ENCODE measurements at places on chromosomes 1 and 21.

DNA sequence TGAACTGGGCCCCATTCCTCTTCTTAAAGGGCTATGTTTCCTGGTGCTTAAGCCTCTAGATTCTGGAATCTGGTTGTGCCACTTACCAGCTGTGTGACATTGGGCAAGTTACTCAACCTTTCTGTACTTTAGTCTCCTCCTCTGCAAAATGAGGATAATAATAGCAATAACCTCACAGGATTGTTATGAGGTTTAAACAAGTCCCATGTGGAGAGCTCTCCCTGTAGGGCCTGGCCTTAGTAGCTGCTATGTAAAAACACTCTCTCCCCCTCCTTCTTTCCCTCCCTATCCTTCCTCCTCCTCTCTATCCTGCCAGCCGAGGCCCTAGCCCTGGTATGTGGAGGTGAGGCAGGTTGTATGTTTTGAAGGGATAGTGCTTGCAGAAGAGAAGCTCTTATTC is 8.2 kb upstream of the PEAR1 start:
- DNase-seq = no peak

DNA sequence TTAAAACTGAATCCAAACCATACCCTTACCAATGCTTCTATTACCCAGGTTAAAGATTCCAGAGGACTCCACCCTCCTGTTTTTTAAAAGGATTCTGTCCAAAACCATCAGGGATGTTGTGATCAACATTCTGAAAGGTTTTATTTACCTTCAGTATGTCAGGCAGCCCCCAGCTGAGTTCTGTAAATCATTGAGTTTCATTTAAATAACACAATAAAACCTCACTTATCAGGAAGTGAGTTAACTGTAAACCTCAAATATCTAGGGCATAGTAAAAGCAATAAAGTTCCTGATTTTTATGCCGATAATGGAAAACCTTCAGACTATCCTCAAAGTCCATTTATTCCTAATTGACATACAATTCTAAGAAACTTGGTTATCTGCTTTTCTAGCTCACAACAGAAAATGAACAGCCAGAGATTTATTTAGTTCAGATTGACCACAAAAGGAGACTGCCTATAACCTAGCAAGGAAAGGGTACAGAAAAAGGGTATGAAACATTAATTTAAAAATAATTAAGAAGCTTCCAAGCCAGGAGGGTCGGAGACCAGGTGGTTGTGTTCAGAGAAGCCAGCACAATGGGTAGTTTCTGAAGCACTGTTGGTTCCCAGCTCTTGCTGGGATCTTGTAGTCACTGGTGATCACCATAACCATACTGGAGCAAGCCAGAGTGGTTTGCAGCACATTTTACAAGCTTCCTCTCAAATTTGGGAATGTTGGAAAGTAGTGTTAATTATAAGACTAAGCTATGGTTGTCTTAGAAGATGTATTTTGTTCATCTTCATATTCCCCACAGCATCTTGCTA is 336.4 kb upstream of the FMN2 start:
- no peak for DNase-seq

DNA sequence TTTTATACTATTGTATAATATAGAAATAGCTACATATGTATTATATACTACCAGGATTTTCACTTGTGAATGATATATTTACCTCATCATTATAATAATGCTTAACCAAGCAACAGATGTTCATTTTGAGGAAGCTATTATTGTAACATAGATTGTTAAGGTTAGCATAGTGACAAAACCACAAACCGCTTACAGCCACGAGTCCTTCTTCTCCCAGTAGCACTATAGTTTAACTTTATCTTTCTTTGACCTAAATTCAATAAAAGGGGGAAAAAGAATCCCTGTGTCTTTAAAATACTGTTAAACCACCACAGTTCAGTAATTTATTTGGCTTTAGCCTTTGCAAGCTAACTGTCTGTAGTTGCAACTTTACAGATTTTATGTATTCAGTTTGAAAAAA is 1039.4 kb upstream of the B3GALT2 start:
- no peak for DNase-seq

DNA sequence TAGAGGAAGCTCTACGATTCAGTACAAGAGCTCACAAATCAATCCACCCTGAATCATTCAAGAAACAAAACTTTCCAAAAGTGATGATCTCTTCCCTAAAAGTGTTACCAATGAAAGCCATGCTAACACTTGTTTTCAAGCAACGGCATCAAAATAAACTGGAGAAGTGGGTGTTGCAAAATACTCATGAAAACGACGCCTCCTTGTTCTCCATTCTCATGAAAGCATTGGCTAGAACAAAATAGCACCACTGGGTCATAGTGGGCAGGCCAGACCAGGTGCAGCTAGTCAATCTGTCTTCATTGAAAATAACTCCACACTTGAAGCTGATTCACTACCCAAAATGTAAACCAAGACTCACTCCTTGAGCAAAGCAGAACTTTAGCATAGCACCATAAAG is 4.3 kb downstream of the TIAM1 start:
- DNase-seq = no peak

DNA sequence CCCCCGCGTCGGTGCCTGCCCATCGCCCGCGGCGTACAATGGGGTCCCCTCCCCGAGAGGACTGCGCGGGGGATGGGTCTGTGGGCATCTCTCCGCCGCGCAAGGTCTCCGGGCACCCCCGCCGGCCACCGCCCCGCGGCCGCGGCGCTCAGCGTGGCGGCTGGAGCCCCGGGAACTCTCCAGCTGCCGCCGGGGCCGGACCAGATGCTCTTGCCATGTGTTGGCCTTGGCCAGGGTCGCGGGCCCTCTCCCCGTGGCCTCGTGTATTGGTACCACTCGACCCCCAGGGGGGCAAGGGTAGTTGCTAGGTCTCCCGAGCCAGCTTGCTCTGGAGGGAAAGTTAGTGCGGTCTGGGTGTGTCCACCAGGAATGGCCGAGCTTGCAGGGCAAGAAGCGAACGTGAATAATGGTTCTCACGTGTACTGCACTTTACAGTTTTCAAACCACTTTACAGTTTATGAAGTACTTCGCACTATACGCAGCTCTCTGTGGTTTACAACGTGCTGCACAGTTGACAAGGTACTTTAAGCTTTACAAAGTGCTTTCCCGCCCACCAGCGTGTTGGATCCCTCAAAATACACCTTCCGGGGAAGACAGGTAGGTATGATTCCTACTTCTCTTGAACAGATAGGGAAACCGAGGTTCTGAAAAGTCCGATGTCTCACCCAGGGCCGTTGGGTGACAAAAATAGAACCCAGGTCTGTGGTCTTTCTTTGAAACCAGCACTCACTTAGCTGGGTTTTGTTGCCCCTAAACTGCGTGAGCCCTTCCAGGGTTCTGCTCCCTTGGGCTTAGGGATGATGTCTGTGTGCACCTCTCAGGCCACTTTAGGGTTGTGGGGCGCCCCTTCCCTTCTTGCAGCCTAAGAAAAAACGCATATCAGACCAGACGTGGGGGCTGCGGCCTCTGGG is 1.2 kb downstream of the EPHB2 start:
- no peak for DNase-seq

GRCh38 chr1:91428182-91428798 is 23.7 kb upstream of the HFM1 start:
- no peak for DNase-seq

GRCh38 chr21:44572959-44573583 is 458 bp upstream of the KRTAP10-4 start:
- DNase-seq = no peak

DNA sequence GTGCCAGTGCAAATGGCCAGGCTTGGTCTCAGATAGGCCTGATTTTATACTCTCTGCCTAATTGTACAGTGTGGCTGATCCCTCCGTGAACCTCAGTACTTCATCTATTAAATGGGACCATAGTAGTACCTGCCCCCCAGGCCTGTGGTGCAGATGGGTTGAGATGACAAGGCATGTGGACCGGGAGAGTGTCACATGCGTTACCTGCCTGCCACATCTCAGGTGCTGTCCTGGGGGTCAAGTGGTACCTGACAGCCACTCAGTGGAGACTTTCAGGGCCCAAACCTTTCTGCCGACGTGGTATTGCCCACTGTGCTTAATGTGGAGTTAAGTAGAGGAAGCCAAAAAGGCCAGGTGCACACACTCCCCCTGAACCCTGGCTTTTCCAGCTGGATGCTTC is 197.3 kb downstream of the FOXD2 start:
- DNase-seq = no peak

GRCh38 chr1:31423418-31423947 is 10.5 kb downstream of the SERINC2 start:
- no peak for DNase-seq

DNA sequence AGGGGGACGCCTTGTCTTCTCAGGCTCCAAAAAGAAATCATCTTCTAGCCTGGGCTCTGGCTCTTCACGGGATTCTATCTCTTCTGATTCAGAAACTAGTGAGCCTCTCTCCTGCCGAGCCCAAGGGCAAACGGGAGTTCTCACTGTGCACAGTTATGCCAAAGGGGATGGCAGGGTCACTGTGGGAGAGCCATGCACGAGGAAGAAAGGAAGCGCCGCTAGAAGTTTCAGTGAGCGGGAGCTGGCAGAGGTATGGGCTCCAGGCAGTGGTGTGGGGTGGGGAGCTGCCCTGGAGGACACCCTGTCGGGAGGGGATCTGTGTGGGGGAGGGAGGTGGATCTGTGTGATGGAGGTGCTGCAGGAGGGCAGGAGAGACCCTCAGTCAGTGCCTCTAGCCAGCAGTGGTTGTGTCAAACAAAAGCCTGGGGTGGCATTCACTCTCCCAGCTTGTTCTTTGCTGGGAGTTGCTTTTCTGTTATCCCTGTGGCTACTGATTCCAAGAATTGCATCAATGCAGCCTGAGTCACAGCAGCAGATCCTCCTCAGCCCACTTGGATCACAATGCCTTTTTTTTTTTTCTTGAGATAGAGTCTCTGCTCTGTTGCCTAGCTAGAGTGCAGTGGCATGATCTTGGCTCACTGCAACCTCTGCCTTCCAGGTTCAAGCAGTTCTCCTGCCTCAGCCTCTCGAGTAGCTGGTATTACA is 21.8 kb downstream of the KDM4A start:
- no peak for DNase-seq

- DNase-seq = no peak
Measured at GRCh38 chr1:50529510-50529909, 106.3 kb upstream of the DMRTA2 start.

- no peak for DNase-seq
Measured at GRCh38 chr1:94743862-94744261, 76.3 kb upstream of the SLC44A3 start.

DNA sequence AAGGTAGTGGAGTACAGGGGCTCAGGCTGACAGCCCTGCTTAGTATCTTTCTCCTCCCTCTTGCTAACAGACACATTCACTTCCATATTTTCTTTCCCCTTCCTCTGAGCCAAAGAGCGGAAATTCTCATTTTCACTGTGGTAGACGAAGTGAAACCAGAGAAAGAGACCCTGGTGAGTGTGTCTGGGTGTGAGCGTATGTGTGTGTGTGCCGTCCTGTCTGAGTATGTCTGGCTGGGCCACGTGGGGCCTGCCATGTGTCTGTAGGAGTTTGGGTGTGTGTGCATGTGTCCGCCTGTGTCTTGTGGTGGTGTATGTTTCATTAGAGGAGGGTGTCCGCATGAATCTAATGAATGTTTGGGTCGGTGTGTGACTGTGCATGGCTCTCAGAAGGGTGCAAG is 1.7 kb downstream of the COL8A2 start:
- no peak for DNase-seq

- no peak for DNase-seq
Measured at GRCh38 chr1:178912597-178912996, 41.7 kb upstream of the ANGPTL1 start.

- no peak for DNase-seq
Measured at GRCh38 chr1:36408479-36408878, 10.8 kb upstream of the LSM10 start.

DNA sequence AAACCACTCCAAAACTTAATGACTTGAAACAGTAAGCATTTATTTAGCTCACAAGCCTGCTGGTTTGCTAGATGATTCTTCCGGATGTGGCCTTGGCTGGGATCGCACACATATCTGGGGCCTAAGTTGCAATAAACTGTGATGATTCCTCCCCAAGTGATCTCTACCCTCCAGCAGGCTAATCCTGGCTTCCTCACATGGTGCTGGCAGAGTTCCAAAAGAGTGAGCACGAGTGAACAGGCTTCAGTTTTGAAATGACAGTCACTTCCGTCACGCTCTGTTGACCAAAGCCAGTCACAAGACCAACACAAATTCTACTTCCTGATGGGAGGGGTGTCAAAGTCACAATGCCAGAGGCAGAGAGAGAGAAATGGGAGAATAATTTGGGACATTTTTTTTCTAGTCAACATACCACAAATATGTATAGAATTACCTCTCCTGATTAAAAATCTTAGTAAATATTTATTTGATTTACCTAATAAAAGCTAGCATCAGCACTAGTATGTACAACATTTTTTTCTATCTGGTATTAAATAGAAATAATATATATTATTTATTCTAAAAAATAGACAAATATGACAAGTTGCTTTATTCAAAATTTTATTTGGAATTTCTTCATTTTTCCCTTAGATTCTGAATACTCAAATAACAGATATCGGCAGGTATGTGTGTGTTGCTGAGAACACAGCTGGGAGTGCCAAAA is 292.7 kb downstream of the TPR start:
- peak; percentile 52 for DNase-seq

- DNase-seq = no peak
Measured at GRCh38 chr1:229381234-229381633, 38.4 kb upstream of the CCSAP start.

- DNase-seq = peak; percentile 58
Measured at GRCh38 chr21:17387030-17387617, 125.7 kb upstream of the CXADR start.

- DNase-seq = peak; percentile 12
Measured at GRCh38 chr1:119367432-119368124, 1.0 kb upstream of the HAO2 start.

DNA sequence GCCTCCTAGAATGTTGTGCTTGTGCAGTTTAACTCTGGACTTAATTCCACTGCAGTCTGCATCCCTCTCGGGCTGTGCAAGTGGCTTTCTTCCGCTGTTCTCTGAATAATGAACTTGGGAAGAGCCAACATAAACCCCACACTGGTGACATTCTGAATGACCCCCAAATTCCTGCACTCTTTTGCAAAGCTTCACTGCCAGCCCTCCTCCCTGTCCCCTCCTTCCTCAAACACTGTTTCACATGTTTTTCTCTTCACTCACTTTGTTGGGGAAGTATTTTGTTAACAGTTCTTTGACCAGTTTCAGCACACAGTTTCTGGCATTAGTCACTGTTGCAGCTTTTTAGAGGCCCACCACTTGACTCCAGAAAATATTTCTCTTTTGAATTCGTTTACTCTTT is 39.7 kb downstream of the GNG12 start:
- DNase-seq = peak; percentile 53

GRCh38 chr1:14725695-14726094 is 127.2 kb downstream of the KAZN start:
- DNase-seq = no peak

- DNase-seq = no peak
Measured at GRCh38 chr1:38745476-38746401, 113.8 kb downstream of the RRAGC start.

GRCh38 chr1:214958486-214958885 is 124.1 kb upstream of the KCNK2 start:
- no peak for DNase-seq

- DNase-seq = no peak
Measured at GRCh38 chr1:111600886-111601386, 18.7 kb upstream of the RAP1A start.

DNA sequence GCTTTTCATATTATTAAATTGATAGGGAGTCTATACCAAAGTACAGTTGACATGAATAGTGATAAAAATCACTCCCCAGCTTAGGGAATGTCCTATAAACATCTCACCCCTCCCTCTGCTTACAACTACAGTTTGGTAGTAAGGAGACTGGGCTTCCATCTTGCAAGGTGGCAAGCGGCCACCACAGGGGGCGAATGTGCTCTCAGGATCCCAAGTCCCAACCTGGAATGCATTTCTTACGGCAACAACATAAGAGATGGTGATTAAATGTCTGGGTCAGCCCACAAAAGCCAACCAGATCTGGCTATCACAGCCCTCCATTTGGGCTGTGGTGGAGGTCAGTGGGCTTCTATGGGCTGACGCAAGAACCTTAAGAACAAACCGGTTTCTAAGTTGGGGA is 68.0 kb downstream of the SMYD2 start:
- no peak for DNase-seq

Data from right renal cortex interstitium (tissue), 3 donors.